ENCODE measurements at places on chromosomes 7 and 10.

- DNase-seq: no peak
Measured at GRCh38 chr7:74307738-74308505, 18.7 kb downstream of the CLIP2 start.

GRCh38 chr10:4749271-4749574 lies 76.8 kb upstream of the AKR1E2 start:
- DNase-seq: no peak

GRCh38 chr7:112205343-112206237 lies 609 bp downstream of the DOCK4 start:
- DNase-seq: peak; percentile 29

GRCh38 chr7:128131731-128132130 lies 100.5 kb upstream of the LRRC4 start:
- no peak for DNase-seq

GRCh38 chr7:41385996-41386395 lies 316.9 kb downstream of the INHBA start:
- no peak for DNase-seq

DNA sequence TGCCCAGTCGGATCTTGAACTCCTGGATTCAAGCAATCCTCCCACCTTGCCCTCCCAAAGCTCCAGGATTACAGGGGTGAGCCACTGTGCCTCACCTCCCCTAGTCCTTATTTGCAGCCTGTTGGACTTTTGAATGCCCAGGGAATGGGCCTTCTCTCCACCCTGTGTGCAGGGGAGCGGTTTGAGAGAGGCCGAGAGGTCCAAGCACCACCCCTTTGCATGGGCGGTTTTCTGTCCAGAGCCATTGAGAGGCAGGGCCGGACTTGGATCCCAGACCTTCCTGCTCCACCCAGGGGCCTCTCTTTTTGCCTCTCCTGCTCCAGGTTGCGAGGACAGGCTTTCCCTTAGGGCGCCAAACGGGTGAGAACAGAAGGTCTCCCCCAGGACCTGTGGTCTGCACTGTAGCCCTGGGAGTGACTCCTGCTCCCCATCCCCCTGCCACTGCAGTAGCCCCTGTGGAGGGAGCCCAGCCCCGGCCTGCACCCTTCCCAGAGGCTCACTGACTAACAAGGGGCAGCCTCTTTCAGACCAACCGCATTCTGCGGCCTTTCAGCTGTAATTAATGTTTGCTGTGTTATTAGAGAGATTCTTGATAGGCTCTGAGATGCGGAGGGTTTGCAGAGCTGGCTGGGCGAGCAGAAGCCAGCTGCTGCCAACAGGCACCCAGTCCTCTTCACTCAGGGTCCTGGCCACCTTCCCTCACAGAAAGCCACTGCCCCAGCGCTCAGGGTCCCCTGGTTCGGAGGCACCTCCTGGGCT lies 57.9 kb downstream of the ELFN1 start:
- DNase-seq: no peak

DNA sequence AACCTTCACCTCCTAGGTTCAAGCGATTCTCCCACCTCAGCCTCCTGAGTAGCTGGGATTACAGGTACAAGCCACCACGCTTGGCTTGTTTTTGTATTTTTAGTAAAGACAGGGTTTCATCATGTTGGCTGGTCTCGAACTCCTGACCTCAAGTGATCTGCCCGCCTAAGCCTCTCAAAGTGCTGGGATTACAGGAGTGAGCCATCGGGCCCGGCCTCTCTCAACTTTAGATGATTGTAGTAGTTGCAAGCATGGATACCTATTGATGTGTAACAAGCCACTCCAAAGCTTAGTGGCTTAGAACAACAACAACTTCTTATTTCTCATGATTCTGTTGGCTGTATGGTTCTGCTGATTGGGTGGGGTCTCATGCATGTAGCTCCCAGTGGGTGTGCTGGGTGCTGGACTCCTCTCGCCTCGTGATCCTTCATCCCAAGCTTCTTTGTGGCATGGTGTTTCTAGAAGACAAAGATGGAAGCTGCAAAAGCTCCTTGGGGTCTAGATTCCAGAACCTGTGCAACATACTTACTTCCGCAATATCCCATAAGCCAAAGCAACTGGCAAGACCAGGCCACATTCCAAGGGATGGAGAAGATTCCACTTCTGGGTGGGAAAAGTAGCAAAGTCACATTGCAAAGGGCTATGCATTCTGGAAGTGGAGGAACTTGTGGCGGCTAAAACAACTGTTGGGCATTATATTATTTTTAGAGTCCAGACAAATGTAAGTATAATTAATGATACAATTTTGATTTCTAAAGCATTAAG lies 37.9 kb downstream of the SKIDA1 start:
- DNase-seq: no peak
